ENCODE measurements at places on chromosomes 2 and 18.

- no peak for DNase-seq
Measured at GRCh38 chr2:69097891-69098655, 85.1 kb downstream of the ANTXR1 start.

GRCh38 chr18:55748227-55748738, 160.3 kb upstream of the TCF4 start:
- no peak for DNase-seq

GRCh38 chr2:100563407-100564247, 834 bp downstream of the PDCL3 start:
- peak; percentile 2 for DNase-seq

- peak; percentile 35 for DNase-seq
Measured at GRCh38 chr18:25561918-25562317, 210.0 kb upstream of the ZNF521 start.

GRCh38 chr18:55587418-55588110, 428 bp downstream of the TCF4 start:
- DNase-seq: peak; percentile 16

- no peak for DNase-seq
Measured at GRCh38 chr2:3099145-3099859, 278.3 kb downstream of the EIPR1 start.

- no peak for DNase-seq
Measured at GRCh38 chr2:86821842-86822241, 31.1 kb upstream of the CD8A start.

- DNase-seq: no peak
Measured at GRCh38 chr2:230162981-230163380, 56.8 kb downstream of the SP110 start.

DNA sequence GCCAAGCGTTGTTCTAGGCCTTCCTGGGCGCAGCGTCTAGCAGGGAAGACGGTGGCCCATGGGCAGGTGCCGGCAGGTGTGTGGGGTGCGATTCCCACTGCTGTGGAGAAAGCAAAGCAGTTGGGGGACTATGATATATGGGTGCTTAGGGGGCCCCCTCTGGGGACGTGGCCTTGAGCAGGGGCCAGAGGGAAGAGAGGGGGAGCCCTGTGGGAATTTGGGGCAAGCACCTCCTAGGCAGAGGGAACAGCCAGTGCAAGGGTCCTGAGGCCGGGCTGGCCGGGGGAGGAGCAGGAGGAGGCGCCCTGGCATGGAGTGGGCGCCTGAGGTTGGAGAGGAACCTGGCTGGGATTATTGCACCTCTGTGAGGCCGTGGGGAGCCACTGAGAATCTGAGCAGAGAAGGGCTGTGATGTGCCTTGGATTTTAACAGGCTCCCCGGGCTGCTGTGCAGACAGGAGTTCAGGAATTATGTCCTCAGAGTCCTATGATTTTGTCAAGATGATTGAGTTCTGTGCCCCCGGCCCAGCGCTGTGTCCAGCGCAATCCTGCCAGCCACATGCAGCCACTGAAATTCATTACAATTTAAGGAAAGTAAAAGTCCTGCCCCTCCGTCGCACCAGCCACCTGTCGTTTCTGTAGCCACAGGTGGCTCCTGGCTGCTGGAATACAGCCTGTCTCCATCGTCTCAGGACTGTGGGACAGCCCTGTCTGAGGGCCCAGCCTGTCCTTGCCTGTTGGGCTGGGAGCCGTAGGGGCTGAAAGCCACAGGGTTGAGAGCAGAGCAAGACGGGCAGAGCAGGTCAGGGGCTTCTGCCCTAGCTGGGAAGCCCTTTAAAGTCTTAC, 9.1 kb upstream of the KLHL30 start:
- no peak for DNase-seq

DNA sequence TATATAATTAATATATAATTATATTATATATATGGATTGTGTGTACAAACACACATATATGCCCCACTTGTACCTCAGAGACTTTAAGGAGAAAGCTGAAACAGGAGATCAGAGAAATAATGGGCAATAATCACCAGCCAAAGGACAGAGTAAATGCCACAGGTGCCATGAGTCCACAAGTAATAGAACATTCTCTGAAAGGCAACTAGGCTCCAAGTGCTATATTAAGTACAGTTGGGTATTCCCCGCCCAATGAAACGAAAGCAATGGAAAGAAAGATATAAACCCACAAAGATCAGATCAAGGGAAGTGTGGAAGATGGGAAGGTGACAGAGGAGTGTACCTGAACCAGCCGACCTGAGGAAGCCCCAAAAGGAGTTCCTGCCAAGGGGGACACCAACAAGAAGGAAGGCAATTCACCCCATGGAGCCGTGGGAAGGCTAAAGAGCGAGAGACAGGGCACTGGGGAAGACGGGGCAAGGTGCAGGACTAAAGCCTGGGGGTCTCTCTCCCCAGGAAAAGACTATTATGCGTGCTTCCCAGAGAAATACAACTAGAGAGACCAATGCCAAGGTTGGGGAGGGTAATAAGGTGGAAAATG, 19.0 kb downstream of the DYM start:
- no peak for DNase-seq

- no peak for DNase-seq
Measured at GRCh38 chr2:210199854-210200253, 25.4 kb downstream of the ACADL start.

DNA sequence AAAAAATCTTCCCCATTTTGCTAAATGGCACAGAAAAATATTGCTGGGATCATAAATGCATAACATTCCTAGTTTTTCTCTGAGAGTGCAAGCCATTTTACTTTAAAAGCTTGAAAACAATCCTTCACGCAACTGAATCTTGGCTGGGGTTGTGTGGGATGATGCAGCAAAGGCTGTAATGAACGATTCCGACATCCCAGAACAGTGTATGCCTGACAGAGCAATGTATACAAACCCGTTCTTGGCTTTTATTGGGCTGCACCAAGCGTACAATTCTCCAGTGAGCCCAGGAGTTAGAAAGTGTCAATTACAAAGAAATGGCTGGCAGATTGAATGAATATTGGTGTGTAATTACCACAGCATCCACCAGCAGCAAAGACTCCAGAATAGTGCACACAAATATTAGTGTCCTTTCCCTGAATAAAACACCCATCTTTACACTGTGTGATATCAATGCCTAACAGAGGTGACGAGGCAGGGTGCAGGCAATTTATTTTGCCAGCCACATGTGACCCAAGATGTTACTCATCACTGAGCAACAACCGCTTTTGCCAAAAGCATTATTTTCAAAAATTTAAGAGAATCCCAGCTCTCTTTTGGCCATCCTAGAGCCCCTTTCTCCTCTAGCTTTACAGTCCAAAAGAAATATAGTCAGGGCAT, 578.6 kb upstream of the CHAC2 start:
- DNase-seq: no peak

DNA sequence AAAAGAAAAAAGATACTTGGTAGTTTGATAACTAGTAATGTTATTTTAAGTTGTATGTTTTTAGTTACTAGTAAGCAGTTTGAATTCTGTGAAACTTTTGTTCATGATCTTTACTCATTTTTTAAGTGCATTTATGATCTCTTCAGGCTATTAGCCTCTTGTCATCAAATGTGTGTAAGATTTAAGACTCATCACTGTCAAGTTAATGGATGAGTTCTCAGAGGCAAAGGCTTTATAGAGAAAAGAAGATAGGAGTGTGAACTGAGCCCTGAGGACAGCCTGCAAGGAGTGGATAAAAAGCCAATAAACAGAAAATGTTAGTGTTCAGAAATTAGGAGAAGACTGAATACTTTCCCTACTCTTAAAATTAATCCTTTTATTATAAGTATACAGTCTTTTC, 13.5 kb downstream of the NDUFV2 start:
- no peak for DNase-seq

GRCh38 chr2:233399306-233400225, 45.3 kb downstream of the DGKD start:
- no peak for DNase-seq

DNA sequence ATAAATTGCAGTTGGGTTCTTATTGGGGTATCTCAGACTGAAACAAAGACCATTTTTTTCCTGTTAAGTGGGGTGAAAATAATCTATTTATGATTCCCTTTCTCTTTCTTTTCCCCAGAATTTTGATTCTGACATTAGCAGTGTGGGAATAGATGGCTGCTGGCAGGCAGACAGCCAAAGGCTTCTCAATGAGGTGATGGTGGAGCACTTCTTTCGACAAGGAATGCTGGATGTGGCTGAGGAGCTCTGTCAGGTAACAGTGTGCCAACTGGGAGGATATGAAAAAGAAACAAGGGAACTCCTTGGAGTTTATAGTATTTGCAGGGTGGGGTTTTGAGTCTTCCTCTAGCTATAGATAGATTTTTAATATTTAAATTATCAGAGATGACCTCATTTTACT, 31.7 kb downstream of the RMND5A start:
- no peak for DNase-seq

GRCh38 chr18:48757367-48757766, 193.4 kb downstream of the SMAD7 start:
- DNase-seq: no peak

GRCh38 chr2:219460424-219460926, 25.8 kb downstream of the SPEG start:
- no peak for DNase-seq

- no peak for DNase-seq
Measured at GRCh38 chr2:179859523-179859922, 1.9 kb downstream of the ZNF385B start.

Measured in ACHN (cell line).